Lower lobe of right lung (tissue), 2 donors: ENCODE measurements at places on chromosomes 12 and 14. TPM values are rescaled to one million over a fixed set of nuclear protein-coding genes. Genes with fewer than 3 reads are reported as not detected.

DNA sequence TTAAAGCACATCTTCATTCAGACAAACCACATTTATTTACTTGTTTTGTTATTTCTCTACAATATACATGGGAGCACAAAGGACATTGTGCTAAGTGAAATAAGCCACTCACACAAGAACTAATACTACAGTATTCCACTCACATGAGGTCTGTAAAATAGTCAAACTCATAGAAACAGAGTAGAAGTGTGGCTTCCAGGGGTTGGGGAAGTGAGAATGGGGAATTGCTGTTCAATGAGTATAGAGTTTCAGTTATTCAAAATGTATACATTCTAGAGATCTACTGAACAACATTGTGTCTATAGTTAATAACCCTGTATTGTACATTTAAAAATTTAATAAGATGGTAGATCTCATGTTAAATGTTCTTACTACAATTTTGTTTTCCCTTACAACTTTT is 88.8 kb downstream of the ATXN7L3B start:
- H3K4me1 ChIP-seq = no peaks in the 10 kb centered on the region
- no peak overlapping the region for H3K27ac ChIP-seq
- H3K27me3 ChIP-seq = no peaks in the 10 kb centered on the region
- no peak overlapping the region for H3K4me3 ChIP-seq
- no peaks in the 10 kb centered on the region for H3K36me3 ChIP-seq

- H3K27ac ChIP-seq = no peak overlapping the region
- no peak overlapping the region for H3K4me3 ChIP-seq
- H3K4me1 ChIP-seq = peaks cover 17% of the 10 kb centered on the region
- DNase-seq = no peak
These were observed 5.8 kb upstream of the PSMC6 start for GRCh38 chr14:52701223-52701622.

- H3K27ac ChIP-seq = peak overlapping the region; percentile 97
- H3K4me3 ChIP-seq = peak overlapping the region; percentile 90
- DNase-seq = no peak
- no peaks in the 10 kb centered on the region for H3K36me3 ChIP-seq
- no peaks in the 10 kb centered on the region for H3K27me3 ChIP-seq
These were observed 1.2 kb downstream of the POU6F1 start for GRCh38 chr12:51216642-51217041.

GRCh38 chr14:104771918-104772706 is 19.2 kb downstream of the SIVA1 start:
- DNase-seq = no peak
- no peaks in the 10 kb centered on the region for H3K27me3 ChIP-seq
- H3K36me3 ChIP-seq = peaks cover 60% of the 10 kb centered on the region

DNA sequence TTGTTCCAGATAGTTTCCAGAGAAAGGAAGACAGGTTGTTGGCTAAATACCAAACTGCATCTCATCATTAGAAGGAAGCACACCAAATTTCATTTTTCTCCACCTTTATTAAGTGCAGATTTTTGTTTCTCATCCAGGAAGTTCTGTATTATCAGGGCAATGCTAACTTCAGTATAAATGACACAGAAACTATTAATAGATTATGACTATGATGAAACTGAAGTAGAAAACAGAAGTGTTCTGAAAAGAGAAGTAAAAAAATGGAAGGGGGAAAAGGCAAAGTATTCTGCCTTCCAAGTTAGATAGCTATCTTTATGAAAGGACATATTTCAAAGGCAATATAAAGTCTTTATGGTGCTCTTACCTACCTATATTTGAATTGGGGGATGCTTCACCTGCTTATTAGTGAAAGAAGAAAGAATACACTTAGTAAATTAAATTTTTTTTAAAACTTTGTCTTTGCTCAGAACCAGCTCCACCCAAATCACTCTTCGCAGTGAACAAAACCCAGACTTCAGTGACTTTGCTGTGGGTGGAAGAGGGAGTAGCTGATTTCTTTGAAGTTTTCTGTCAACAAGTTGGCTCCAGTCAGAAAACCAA is 223.9 kb downstream of the PTPRO start:
- H3K4me3 ChIP-seq = peak overlapping the region; percentile 33
- peak overlapping the region; percentile 76 for H3K27ac ChIP-seq
- no peak for DNase-seq
- peaks cover 8% of the 10 kb centered on the region for H3K4me1 ChIP-seq
- no peaks in the 10 kb centered on the region for H3K36me3 ChIP-seq

DNA sequence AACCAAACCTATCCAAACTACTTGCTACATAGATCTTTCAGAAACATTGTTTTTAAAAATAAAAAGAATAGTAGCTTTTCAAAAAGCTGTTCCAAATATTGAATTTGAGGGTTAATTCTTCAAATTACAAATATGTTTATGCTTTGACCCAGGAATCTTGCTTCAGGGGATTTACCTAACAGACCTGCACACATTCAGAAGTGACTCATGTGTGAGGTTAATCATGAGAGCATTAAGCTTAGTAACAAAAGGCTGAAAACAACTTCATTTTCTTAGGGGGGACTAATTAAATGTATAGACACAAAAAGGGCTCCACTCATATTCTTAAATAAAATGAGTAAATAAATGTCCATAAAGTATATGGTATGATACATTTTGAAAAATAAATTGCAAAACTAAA is 672.4 kb upstream of the FLRT2 start:
- DNase-seq = no peak
- H3K27me3 ChIP-seq = no peaks in the 10 kb centered on the region
- no peaks in the 10 kb centered on the region for H3K4me1 ChIP-seq
- H3K4me3 ChIP-seq = no peak overlapping the region

DNA sequence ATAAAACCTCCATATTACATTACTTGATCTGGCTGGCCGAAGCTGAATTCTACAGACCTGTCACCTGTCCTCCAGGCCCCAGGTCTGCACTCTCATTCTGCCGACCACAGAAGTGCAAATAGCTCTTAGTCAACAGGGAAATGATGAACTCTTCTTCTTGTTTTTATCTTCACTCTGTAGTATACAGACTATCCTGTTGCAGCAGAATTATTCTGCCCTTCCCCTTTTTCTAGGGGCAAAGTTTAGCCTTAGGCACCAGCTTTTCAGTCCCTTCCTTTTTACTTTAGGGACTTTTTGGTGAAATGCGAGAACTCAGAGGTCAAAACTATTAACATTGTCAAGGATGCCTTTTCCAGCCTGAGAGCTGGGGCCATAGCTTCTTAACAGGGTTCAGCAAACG is 229.6 kb upstream of the EGLN3 start:
- no peaks in the 10 kb centered on the region for H3K36me3 ChIP-seq
- no peak overlapping the region for H3K4me3 ChIP-seq
- H3K27me3 ChIP-seq = no peaks in the 10 kb centered on the region
- no peak for DNase-seq
- H3K27ac ChIP-seq = no peak overlapping the region
- no peaks in the 10 kb centered on the region for H3K4me1 ChIP-seq

DNA sequence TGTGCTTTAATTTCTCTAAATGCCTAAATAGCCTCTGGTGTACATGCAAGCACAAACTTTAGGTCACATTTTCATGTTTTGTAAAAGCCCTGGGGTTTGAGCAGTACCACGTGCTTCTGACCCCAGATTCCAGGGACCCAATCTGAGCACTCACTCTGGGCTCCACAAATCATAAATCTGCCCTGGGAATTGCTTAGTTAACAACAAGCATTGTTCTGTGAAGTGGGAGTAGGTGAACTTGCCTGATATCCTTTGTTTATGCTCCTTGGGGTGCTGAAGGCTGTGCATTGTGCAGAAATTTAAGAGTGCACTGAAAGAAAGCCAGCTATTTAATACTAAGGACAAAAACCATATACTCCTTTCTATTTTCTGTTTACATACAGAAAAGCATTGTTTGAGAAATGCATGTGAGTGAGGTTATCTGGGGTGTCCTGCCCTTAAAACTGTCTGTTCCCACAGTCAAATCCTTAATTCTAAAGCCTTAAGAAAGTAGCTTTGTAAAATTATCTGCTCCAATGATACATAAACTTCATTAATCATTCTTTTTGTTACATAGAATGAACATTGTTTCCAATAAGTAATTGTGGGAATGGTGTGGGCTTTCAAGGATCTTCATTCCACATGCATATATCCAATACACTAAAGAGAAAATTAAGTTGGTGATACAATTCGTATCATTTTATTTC is 258.6 kb upstream of the NPAS3 start:
- no peak for DNase-seq
- no peaks in the 10 kb centered on the region for H3K36me3 ChIP-seq
- H3K4me3 ChIP-seq = no peak overlapping the region
- H3K27me3 ChIP-seq = no peaks in the 10 kb centered on the region
- H3K4me1 ChIP-seq = no peaks in the 10 kb centered on the region
- H3K27ac ChIP-seq = no peak overlapping the region

- peaks cover 2% of the 10 kb centered on the region for H3K27me3 ChIP-seq
- peaks cover 12% of the 10 kb centered on the region for H3K4me1 ChIP-seq
- H3K4me3 ChIP-seq = no peak overlapping the region
- DNase-seq = no peak
- H3K27ac ChIP-seq = no peak overlapping the region
- H3K36me3 ChIP-seq = peaks cover 7% of the 10 kb centered on the region
These were observed 16.8 kb downstream of the GALNT6 start for GRCh38 chr12:51374361-51374760.

GRCh38 chr12:112340230-112340629 is 42.0 kb downstream of the HECTD4 start:
- H3K4me3 ChIP-seq = no peak overlapping the region
- no peaks in the 10 kb centered on the region for H3K4me1 ChIP-seq
- H3K36me3 ChIP-seq = no peaks in the 10 kb centered on the region
- DNase-seq = no peak
- H3K27ac ChIP-seq = no peak overlapping the region

- H3K27ac ChIP-seq = no peak overlapping the region
- no peaks in the 10 kb centered on the region for H3K36me3 ChIP-seq
- DNase-seq = no peak
- peaks cover 15% of the 10 kb centered on the region for H3K27me3 ChIP-seq
- no peak overlapping the region for H3K4me3 ChIP-seq
These were observed 14.2 kb upstream of the PLEK2 start for GRCh38 chr14:67426161-67426560.

DNA sequence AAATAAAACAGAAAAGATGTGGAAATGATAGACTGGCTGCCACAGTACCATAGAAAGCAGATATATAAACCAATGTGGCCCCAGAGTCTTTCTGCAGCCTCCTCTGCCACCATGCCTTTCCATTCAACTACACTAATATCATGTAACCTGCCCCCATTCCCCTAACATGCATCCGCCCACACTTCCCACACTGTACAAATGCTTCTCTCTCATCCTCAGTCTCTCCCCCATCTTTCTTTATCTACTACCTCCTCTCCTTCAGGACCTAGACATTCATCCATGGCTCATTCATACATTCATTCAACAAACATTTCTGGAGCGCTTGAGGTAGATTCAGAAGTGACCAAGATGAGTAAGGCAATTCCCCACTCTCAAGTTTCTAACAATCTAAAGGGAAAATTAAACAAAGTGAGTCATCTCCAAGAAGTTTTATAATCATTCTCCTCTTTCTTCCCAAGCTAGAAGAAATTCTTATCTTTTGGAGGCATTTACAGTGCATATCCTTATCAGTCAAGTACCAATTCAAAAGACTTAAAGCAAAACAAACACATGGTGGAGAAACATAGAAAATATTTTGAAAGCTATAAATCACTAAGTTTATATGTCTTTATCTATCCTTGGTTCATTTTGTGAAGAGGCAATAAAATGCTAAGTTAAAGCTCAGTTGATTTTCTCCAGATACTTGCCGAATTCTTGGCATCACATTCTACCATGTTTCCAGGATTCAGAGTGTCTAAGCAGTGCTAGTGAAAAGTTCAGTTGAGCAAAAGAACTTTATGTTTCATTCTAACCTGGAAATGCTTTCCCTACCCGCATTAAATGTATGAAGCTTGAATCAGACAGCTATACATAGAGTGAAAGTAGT is 70.5 kb upstream of the FRMD6 start:
- no peaks in the 10 kb centered on the region for H3K4me1 ChIP-seq
- no peak overlapping the region for H3K27ac ChIP-seq
- no peak for DNase-seq

DNA sequence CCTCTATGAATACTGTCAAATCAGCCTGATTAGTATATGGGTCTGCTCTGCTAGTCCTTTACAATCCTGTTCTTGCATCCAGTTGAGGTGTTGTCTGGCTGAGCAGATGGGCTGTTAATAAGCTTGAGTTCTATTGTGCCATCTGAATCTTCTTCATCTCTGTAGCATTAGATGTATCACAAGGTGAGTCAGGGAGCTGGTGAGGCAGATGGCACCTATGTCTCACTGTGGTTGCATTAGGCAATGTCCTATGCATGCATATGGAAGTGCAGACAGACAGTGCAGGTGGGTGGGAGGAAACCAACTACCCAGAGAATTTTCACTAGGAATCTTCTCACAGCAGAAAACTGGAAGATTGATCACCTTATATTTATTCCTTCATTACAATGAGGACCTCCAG is 165.7 kb upstream of the STXBP6 start:
- no peaks in the 10 kb centered on the region for H3K36me3 ChIP-seq
- no peak overlapping the region for H3K27ac ChIP-seq
- no peaks in the 10 kb centered on the region for H3K27me3 ChIP-seq
- no peak overlapping the region for H3K4me3 ChIP-seq
- no peak for DNase-seq

DNA sequence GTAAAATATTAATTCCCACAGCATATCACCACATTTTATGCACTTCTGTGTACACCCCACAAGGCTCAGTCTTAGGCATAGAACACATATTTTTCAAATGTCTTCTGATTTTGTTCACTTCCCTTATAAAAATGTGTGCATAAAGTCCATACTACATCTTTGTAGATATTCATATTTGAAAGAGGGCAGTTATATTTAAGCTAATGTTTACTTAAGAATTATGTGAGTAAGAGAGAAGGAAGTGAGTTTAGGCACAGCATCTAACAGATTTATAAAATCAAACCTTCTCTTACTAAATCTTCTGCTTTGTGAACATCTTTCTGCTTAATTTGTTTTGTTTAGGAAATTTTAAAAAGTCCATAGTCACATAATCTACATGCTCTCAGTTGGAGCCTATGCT is 648.1 kb downstream of the FSCB start:
- H3K4me3 ChIP-seq = no peak overlapping the region
- H3K27ac ChIP-seq = no peak overlapping the region
- no peaks in the 10 kb centered on the region for H3K27me3 ChIP-seq
- no peaks in the 10 kb centered on the region for H3K4me1 ChIP-seq

DNA sequence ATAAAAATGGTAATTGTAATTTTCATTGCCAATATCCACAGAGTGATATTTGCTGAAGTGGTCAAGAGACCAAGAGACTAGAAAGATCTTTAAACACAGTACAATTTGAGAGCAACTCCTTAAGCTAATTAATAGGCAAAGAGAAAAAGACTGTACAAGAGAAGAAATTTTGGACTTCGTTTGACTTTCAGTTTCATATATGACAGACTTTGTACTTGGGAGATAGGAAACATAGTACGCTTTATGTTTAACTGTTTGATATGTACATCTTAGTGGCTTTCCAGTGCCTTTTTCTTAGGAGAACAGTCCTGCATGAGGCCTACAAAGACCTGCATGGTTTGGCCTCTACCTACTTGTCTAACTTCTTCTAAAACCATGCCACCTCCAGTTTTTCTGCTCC is 1118.1 kb downstream of the TRHDE start:
- no peak overlapping the region for H3K27ac ChIP-seq
- DNase-seq = no peak
- H3K4me1 ChIP-seq = no peaks in the 10 kb centered on the region
- no peaks in the 10 kb centered on the region for H3K36me3 ChIP-seq
- no peaks in the 10 kb centered on the region for H3K27me3 ChIP-seq
- no peak overlapping the region for H3K4me3 ChIP-seq

- H3K27me3 ChIP-seq = no peaks in the 10 kb centered on the region
- H3K27ac ChIP-seq = no peak overlapping the region
- DNase-seq = no peak
- H3K4me1 ChIP-seq = no peaks in the 10 kb centered on the region
These were observed 355.4 kb upstream of the FAR2 start for GRCh38 chr12:28793581-28794151.

The GYS2 gene
- not detected for total RNA-seq

The KCNH3 gene
- total RNA-seq = 2.3 TPM

The IKZF4 gene
- total RNA-seq = 13.1 TPM

The SLC2A14 gene
- not detected for total RNA-seq

The ADSS1 gene
- 5.1 TPM for total RNA-seq

The ACSM4 gene
- not detected for total RNA-seq

The SMOC1 gene
- 1.1 TPM for total RNA-seq
